Suppressor macrophage treated with lipopolysaccharide for 4 hours (primary cell): ENCODE measurements at places on chromosomes 4 and X.

DNA sequence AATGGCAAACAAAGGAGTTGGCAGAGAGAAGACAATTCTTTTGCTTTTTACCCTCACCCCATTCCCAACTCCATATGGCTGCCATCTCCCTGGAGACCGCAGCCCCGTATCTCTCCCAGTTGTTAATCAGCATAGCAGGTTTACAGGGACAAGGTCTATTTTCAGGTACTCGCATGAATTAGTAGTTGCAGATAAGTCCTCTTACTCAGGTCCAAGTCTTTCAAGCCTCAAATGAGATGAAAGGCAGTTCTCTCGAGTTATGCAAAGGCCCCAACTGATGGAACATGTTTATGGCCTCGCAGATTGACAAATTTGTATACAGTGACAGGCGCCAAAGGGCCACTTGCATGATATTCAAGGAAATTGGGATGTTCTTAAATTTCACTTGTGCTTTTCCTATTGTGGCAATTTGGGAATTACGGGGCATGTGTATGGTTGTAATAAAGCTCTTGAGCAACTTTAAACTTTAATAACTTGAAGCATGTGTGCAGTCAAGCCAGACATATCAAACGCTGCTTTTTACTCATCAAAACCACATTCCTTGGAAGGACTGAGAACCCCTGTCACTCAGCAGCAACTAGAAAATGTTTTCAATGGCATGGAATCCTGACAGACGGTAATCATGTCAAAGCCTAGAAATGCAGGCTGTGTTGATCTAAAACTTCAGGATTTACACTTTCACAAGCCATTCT is 45.1 kb downstream of the KDR start:
- DNase-seq: no peak

GRCh38 chrX:68846536-68846935 is 17.7 kb downstream of the EFNB1 start:
- no peak for DNase-seq

GRCh38 chr4:185966997-185967775 is 101.8 kb upstream of the TLR3 start:
- DNase-seq: no peak

- no peak for DNase-seq
Observed at GRCh38 chr4:113013751-113014150, 35.7 kb upstream of the ANK2 start.

DNA sequence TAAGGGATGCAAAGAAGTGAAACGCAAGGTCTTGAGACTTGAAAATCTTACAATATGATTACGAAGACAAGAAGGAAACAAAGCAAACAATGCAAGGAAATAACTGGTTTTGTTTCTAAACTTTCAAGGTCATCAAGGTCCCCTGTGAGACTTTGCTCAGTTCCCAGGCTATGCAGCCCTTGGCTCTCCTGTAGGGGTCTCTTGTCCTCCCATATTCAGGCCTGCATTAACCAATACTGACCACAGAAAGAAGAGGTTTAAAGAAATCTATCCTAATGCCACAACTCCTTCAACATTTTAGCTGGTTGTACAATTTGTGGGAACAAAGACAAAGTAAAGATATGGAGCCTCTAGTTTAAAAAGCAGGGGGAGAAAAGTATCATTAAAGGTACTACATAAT is 209.2 kb downstream of the LHFPL1 start:
- DNase-seq: no peak

- no peak for DNase-seq
Observed at GRCh38 chr4:113285501-113285900, 236.0 kb downstream of the ANK2 start.

DNA sequence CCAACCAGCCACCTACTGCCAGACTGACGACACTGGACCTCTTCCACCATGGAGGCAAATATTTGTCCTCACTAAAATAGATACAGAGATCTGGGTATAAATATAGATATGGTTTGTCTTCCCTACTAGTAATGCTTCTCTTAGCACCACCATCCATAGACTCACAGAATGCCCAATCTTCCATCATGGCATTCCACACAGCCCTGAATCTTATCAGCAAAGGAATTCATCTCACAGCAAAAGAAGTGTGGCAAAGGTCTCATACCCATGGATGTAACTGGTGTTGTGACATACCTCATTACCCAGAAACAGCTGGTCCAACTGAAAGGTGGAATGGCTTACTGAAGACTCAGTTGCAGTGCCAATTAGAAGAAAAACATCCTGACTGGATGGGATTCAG is 47.2 kb upstream of the HS6ST2 start:
- no peak for DNase-seq

DNA sequence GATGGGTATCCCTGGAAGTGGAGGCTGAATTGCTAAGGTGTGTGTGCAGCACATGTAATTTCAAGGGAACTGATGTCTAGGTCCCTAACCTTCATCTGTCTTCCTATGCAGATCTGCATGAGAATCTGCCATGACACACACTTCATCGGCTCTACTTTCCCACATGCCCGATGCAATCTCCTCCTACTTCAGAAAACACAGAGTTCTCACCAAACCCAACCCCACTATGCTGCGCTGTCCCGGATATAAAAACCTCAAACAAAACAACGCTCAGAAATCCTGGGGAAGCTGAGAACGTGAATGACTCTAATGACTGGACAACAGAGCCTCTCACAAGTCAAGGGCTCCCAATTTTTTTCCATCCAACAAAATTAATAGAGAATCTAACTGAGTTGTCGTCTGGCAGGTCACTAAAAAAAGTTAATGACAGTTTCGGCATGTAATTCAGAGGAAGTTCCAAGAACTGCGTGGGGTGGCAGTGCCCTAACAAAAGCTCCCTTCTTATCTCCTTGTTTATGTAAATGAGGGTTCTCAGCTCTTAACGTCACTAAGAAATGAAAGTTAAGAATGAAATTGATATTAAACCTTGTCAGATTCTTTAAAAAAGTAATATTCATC is 39.0 kb downstream of the STX18 start:
- peak; percentile 60 for DNase-seq

GRCh38 chrX:115333446-115333845 is 43.9 kb downstream of the LUZP4 start:
- DNase-seq: no peak

DNA sequence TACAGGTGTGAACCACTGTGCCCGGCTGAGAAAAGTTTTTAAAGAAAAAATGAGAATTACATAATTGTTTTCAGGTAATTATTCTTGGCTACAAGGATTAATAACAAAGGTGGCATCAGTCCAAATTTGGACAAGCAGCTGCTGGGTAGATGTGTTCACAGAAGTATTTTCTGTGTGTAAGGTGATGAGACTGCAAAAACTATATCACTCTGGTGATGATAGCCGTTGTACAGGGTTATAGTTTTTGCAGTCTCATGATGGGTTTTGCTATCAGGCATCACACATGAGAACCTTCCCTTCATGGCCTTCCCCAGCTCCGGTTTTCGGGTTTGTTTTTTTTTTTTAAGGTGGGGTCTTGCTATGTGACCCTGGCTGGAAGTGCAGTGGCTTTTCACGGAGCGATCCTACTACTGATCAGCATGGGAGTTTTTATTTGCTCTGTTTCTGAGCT is 5.1 kb upstream of the SLC10A3 start:
- no peak for DNase-seq

- DNase-seq: no peak
Observed at GRCh38 chr4:139691-140090, 15.4 kb downstream of the ZNF718 start.

GRCh38 chr4:150722908-150723362 is 141.0 kb downstream of the MAB21L2 start:
- peak; percentile 50 for DNase-seq

DNA sequence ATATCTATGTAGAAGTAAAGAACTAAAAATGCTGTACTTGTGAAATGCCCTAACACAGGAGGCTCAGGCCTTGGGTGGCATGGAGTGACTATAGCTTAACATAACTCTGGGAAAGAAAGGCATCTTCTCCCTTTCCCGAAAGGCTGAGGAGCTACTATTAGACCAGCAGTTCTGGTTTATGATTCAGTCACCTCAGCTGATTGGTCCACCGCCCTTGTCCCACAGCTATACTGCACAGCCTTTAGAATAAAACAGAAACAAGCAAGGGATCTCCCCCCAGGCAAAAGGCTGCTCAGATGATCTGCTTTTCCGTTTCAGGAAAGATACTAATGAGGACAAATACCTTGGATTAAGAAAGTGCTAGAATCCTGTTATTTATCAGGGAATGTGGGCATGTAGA is 171.3 kb downstream of the SNCA start:
- DNase-seq: no peak

- peak; percentile 11 for DNase-seq
Observed at GRCh38 chrX:15816886-15817285, 26.6 kb downstream of the ZRSR2 start.

- DNase-seq: no peak
Observed at GRCh38 chr4:71377561-71377960, 38.7 kb downstream of the SLC4A4 start.

GRCh38 chrX:150234126-150234525 is 129.0 kb upstream of the MAMLD1 start:
- DNase-seq: no peak

GRCh38 chrX:8346892-8347291 is 117.7 kb upstream of the VCX3B start:
- DNase-seq: no peak

GRCh38 chrX:46573331-46573891 is at the start of gene CHST7:
Gene CHST7 (plus strand): TSS chrX:46573765. CDS start chrX:46573932, 167 bp downstream.
- DNase-seq: peak; percentile 65

GRCh38 chr4:133154725-133155124 is 5.6 kb downstream of the PCDH10 start:
- DNase-seq: peak; percentile 13

DNA sequence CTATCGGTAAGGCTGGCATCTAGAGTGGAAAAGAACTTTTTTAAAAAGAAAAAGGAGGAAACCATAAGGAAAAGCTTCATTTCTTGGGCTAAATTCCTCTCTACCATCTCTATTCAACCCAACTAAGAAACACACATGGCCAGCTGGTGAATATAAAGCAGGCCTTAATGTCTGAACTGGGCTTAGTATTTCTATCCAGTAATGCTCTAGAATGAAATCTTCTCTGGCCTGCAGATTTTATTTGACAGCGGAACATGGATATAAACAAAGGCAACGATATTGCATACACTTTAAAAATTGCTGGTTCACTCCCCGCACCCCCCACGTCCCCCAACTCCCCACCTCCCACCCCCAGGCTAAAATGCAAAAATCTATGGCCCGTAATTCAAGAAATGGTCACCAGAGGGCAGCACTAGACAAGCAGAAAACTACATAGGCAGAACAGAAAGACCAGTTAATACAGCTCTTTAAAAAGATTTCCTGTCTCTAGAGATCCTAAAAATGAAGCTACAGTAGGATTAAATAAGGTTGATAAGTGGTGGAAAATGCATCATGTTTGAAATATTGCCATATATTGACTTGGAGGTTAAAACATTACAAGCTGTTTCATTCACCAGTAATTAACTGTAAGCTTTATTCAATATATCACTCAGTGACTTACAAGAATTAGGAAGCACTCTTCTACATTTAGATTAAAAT is 155.2 kb upstream of the GALNT7 start:
- DNase-seq: peak; percentile 50

DNA sequence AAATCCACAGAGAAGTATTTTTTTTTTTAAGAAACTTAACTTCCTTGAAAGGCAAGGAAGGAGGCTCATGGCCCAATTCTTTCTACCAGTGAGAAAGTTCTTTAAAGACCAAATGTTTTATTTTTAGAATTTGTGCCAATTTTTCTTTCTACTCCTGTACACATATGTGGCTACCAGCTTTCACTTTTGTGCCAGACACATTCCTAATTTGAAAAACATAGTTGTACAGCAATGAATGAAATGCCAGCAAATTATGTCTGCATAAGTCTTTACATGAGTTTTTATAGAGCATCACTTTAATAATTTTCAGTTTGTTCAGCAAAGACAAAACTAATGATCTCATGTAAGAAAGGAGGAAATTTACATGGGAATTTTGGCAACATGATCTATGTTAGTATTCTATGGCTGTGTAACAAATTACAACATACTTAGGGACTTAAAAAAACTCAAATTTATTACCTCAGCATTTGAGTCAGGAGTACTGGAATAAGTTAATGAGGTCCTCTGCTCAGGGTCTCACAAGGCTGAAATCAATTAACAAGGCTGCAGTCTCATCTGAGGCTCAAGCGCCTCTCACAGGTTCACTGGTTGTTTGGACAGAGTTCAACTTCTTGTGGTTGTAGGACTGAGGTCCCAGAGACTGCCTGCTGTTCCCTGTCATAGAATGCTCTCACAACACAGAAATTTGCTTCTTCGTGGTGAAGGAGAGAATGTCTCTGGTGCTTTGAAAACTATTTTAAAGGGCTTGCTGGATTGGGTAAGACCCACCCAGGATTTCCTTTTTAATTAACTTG is 678.2 kb upstream of the FAM241A start:
- DNase-seq: no peak

DNA sequence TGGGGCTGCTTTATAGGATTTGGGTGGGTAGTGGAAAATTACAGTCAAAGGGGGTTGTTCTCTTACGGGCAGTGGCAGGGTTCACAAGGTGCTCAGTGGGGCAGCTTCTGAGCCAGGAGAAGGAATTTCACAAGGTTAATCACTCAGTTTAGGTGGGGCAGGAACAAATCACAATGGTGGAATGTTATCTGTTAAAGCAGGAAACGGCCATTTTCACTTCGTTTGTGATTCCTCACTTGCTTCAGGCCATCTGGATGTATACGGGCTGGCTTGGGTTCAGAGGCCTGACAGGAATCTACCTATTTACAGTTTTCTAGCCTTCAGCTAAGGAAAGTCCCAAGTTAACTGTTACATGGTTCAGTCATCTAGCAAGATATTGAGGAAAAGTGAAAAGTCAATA is 1003.5 kb downstream of the STPG2 start:
- no peak for DNase-seq

DNA sequence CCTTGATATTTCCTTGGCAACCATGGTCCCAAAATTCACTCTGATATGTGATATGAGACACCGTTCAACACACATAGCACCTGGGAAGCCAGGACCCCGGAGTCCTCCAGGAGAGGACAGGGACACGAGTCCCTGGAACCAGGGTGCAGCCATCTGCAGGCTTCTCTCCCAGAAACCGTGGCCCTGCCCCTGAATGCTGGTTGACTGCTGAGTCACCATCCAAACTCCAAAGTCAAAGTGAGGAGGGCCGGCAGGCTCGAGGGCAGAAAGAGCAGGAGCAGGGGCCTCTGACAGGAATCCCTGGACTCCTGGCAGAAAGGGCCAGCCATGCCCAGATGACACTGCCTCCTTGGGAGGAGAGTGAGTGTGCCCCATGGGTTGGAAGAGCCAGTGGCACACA is 6.9 kb upstream of the PNMA6A start:
- no peak for DNase-seq

- DNase-seq: no peak
Observed at GRCh38 chrX:40005292-40006011, 92.3 kb downstream of the BCOR start.
